ENCODE measurements at places on chromosomes 6 and 20.

DNA sequence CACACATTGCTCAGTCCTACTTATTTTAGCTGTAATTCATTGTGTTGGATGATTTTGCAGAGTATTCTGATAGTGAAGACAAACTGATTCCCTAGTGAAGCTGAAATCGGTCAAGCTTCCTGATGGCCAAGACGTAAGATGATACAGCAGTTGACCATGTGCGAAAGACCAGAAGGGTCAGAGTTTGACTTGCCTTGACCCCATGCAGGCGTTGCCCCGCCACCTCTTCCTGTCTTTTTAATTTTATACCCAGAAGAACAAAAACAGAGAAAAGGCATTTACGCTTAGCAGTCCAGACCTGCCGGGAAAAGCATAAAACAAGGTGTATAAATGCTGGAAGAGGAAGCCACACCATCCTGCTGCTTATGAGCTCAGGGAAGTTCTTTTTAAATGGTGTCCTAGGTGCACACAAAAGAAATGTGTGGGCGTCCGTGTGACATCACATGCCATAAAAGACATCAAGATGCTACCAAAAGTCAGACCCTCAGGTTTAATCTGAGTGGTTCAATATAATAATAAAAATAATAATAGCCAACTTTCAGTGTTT, 32.2 kb downstream of the TSHZ2 start:
- DNase-seq, result no peak

DNA sequence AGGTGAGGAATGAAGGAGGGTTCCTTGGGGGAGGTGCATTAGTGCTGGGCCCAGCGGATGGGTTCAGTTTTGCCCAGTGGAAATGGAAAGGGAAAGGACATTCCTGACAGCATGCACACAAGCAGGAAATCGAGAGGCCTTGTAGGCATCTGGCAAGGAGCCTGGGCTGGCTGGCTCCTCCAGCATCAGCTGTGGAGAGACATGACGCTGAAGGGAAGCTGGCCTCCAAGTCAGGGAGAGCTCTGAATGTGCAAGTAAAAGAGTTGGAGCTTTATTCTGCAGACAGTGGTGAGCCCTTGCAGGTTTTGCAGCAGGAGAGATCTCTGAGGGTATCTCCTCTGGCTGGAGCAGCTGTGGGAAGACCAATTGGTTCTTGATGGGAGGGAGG, 154.3 kb downstream of the MRPL14 start:
- peak; percentile 16 for DNase-seq

DNA sequence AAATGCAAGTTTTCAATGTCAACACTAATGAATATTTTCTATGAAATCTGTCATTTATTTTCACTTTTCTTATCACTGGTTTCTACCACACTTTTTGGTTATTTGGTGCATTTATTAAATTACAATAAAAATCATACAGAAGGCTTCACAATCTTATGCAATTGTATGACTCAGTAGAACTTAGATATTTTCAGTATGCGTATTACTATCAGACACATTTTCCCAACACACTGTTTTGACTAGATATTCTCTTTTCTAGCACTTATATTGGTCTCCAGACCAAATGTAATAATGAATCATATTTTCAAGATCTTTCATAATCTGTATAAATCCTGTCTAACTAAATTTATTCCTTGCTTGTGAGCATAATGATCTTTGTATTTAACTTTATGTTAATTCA, 74.1 kb downstream of the FAM83B start:
- DNase-seq, result no peak

DNA sequence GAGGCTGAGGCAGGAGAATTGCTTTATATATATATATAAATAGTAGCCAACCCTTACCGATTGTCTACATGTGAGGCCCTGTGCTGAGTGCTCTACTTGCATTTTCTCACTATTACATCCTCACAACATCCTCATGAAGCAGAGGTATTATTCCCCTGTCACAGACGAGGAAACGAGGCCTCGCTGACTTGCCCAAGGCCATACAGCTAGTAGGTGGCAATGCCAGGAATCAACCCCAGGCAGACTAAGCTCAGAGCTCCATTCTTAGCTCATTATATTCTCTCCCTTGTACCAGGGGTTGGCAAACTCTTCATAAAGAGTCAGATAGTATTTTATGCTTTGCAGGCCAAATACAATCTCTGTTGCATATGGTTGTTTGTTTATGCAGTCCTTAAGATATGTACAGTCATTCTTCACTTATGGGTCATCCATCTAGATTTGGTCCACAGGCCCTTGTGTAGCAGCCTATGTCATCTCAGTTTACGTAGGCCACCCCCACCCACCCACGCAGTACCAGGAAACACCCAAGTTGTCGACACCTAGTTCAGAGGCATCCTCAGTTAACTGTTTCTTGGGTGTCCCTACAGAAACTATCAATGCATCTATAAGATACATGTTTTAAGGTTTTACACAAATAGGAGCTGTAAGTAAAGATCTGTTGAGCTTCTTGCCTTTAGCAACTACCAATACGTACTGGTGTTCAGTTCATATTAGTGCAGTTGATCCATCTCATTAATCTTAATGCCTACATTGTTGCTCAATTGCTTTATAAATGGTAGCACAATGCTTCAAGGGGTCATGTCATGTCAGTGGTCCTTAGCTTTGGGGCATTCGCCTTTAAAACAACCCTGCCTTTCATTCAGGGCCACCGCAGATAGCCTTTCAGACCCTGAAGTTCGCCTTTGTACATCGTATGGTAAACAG, 3.0 kb downstream of the CASS4 start:
- no peak for DNase-seq

GRCh38 chr6:92577077-92577719, 842.2 kb downstream of the EPHA7 start:
- DNase-seq, result peak; percentile 43

DNA sequence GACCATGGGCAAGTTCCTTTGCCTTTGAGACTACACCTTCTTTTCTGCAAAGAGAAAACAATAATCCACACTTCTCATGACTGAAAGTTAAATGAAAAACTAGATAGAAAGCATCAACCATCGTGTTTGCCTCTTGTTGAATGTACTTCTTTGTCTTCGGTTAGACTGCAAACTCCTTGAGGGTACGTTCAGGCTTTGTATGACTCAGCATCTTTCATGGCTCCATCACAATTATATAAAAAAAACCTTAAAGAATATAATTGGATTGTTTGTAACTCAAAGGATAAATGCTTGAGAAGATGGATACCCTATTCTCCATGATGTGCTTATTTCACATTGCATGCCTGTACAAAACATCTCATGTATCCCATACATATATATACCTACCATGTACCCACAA, 439.2 kb downstream of the MAFB start:
- DNase-seq, result no peak

DNA sequence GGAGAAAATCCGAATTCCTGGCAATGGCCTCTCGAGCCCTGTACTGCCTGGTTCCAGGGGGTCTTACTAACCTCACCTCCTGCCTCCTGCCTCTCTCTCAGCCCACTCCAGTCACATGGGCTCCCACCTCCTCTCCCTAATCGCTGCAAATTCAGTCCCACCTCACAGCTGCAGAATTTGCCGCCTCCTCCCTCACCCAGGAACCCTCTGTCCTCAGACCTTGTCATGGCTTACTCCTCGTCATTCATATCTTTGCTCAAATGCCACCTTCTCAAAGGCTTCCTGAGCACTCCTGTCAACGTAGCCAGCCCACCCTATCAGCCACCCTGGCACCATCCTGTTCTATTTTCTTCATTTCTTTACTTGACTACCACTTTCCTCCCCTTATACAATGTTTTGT, 89.0 kb downstream of the SLC2A10 start:
- DNase-seq, result no peak

DNA sequence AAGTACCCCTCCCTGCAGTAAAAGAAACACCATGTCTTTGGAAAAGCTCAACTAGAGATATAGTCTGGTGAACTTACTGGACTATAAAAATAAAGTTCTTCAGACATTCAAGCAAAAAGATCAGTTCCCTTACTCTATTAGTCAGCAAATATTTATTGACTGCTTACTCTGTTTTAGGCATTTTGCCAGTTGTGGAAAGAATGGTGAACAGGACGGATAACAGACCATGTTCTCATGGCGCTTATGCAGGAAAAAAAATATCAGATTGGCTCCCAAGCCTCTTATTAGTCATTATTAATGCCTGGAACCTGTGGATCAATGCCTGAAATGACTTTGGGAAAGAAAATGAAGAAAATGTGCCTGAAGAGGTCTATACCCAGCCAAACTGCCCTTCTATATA, 282.2 kb upstream of the EPHA7 start:
- DNase-seq, result no peak

GRCh38 chr6:165776691-165777090, 113.7 kb upstream of the PDE10A start:
- no peak for DNase-seq

- DNase-seq, result no peak
Measured at GRCh38 chr20:43549416-43550065, 9.3 kb upstream of the SGK2 start.

DNA sequence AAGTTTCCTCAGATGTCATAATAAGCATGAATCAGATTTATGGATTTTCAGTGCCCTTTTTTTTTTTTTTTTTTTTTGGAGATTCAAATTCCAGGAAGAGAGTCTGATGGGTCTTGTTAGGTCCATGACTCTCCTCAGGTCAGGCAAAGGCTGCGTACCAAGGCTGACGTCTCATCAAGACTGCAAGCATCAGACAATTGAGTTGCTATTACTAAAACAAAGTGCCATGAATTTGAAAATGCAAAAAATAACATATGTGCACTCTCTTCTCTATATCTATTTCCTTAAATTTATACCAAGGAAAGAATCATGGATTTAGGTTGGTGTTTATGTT, 134.7 kb downstream of the FAM83B start:
- DNase-seq, result no peak

- DNase-seq, result no peak
Measured at GRCh38 chr6:87396595-87397392, 11.0 kb upstream of the CFAP206 start.

GRCh38 chr20:59568509-59569024, 35.8 kb upstream of the PHACTR3 start:
- DNase-seq, result no peak

GRCh38 chr6:127202676-127203075, 64.0 kb upstream of the RNF146 start:
- DNase-seq, result no peak

GRCh38 chr20:34129518-34130162, 17.6 kb upstream of the EIF2S2 start:
- peak; percentile 65 for DNase-seq

- no peak for DNase-seq
Measured at GRCh38 chr6:36430351-36430750, 12.3 kb downstream of the PXT1 start.

GRCh38 chr6:26021001-26021349, 58.4 kb downstream of the TRIM38 start:
- DNase-seq, result no peak
